Fibroblast of skin of left quadriceps (primary cell): ENCODE measurements at places on chromosomes 2 and 18.

DNA sequence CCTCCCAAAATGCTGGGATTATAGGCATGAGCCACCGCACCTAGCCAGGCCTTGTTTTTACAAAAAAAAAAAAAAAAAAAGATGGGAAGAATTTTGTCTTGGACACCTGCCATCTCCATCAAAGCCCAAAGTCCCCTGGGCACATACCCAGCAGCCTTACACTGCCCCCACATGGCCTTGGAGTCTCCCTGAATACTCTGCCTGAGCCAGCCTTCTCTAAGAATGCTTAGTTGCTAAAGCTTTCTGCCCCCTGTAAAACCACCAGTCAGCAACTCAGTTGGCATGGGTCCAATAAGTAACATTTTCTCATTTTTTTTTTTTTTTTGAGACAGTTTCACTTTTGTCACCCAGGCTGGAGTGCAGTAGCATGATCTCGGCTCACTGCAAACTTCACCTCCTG, 40.6 kb downstream of the SPC25 start:
- DNase-seq = peak; percentile 9

DNA sequence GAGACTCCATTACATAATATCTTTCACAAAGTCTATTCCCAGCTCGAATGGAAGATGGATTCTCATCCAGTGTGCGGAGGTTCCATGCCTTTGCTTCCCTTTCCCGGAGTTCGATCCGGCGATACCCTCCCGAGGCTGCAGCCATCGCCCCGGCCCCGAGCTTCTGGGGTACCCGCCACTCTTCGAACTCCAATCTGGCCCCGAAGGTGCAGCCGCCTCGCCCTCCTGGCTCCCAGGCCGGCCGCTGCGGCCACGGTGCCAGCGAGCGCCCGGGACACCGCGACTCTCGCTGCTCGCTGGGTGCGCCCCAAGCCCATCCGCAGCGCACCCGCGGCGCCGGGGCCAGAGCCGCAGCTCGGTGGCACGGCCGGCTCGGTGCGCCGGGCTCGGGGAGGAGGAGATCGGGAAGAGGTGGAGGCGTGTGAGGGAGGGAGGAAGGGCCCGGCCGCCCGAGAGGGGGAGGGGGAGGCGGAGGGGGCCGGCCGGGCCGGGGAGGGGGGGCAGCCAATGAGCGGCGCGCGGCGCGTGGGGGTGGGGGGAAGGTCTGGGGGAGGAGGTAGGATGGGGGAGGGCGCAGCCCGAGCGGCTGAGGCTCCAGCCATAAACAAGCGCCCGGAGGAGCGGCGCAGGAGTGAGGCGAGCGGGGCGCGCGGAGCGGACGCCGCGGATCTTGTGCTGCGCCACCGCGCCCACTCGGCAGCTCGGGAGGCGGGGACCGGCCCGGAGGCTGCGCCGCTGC, at the start of gene CRIM1:
TSS of gene CRIM1 (plus strand) at position 628 of the 739 bp plus-strand sequence. CDS start 515 bp downstream, outside the sequence.
- peak; percentile 87 for DNase-seq

DNA sequence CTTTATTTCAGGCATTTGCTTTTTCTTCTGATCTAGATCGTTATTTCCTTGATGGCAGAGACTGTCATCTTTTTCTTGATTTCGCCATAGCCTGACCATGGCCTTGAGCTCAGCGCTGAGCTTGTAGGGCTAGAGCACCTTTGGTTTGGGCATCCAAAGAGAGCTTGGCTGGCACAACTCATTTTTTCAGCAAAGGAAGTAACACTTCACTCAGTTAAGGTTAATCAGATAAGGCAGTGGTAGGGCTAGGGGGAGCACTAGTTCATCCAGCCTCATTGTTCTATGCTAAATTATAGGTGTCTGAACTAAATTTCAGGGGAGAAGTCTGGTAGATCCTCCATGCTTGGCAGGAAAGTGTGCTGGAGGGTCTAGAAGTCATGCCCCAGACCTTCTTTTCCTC, 125.0 kb downstream of the SETBP1 start:
- no peak for DNase-seq

DNA sequence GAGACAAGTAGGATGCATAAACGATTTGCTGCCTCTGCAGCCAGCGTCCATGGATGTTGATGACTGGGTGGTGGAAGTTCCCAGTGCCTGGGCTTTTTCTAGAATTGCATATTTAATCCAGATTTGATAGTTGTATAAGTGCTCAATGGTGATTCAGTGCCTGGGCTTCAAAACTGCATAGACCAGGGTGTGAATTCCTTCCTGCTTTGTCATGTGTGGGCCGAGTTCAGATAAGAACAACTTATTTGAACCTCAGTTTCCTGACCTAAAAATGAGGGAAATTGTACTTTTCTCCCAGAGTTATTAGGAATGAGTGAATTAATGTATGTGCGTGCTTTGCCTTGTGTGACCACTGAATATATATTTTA, 154.6 kb downstream of the WDSUB1 start:
- DNase-seq = peak; percentile 81

DNA sequence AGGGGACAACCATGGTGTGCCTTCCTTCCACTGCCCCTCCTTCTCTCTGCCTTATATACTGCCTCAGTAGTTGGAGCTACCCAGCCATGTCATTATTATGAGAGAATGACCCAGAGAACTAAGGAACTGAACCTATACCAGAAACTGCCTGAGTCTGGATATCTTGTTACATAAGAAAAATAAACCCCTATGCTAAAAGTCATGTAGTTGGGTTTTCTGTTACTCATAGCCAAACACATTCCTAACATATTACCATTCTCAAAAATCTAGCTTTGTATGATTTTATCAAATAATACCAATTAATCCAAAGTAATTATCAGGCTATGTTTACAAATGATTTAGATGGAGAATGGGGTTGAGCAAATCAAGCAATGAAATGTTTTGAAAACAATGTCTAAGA, 15.0 kb upstream of the KLF7 start:
- no peak for DNase-seq

GRCh38 chr18:63336366-63337099, 17.0 kb upstream of the BCL2 start:
- DNase-seq = peak; percentile 93

DNA sequence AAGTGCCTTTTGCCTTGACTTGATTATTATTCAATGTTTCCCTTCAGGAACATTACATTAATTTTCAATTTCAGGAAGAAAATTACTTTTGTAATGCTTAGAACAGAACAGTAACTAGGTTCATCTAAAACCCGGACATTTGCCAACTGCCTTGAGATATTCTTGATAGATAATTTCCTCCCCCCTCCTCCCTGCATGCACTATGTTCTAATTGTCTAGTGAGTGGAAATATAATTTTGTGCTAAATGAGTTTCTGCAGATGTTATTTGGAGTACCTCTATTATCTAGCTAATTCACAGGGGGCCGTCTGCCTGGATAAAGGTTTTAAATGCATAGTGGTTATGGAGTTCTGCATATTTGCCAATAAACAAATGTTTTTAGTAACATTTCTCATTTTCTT, 200.3 kb upstream of the SLC39A10 start:
- DNase-seq = no peak

- DNase-seq = no peak
Observed at GRCh38 chr2:128774320-128775216, 455.9 kb upstream of the HS6ST1 start.

DNA sequence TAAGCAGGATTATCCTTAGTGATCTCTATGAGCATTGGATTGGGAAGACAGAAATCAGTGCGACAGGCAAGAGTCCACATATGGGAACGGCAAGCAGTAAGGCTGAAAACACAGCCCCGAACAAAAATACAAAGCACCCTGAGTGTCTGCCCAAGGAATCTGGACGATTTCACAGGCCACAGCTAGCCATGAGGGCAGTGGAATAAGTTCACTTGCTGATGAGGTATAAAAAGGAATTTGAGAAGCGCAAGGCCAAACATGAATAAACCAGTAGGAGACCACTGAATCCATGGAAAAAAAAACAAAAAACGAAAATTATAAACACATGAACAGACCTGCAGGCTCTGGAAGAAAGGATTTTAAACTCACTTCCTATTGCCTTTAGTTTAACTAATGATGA, 24.3 kb downstream of the WDSUB1 start:
- DNase-seq = no peak

DNA sequence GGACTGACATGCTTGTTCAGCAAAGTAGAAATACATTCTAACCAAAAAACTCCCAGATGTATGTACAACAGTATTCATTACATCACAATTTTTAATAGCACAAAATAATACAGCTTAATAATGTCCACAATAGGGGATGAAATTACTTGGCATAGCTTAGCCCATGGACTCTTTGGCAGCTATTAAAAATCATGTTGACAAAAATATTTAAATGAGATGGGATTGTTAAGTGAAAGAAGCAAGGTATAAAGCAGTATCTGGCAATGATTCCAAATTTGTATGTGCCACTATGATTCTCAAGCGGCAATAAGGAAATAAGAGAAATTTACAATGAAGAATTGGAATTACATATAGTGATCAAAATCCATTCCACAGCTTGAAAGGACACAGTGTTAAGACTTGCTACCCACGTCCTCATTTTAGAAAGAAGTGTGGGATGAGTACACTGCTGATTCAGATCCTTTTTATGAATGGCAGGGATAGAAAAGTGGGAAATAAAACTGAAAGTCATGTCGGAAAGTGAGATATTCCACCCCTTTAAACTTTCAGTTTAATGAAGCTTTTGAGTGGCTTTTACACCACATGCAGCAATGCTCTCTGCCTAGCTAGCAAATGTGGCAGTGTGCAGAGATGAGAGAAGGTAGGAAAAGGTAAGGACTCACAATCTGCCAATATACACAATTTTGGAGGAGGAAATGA, 2.4 kb downstream of the GAREM1 start:
- no peak for DNase-seq

GRCh38 chr2:58427572-58428095, 186.5 kb upstream of the FANCL start:
- DNase-seq = no peak

GRCh38 chr2:69185807-69186206, 172.8 kb downstream of the ANTXR1 start:
- DNase-seq = no peak

- peak; percentile 56 for DNase-seq
Observed at GRCh38 chr18:25279133-25279532, 72.8 kb downstream of the ZNF521 start.

- DNase-seq = no peak
Observed at GRCh38 chr18:305003-305501, 37.2 kb upstream of the THOC1 start.

DNA sequence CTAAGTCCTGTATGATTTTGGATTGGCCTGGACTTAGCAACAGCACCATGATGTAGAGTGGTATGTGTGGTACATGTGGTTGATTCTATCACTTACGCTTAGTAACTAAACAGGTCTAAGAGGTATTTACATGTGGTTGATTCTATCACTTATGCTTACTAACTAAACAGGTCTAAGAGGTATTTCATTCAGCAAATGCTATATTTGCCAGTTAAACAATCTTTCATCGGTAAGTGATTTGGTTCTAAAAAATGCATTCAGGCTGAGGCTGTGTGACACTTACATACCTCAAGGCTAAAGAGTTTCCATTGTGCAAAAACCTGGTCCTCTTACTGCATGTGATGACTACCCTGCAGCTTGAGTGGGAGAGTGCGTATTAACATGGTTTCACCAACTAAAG, 13.1 kb downstream of the EIF4E2 start:
- DNase-seq = no peak

DNA sequence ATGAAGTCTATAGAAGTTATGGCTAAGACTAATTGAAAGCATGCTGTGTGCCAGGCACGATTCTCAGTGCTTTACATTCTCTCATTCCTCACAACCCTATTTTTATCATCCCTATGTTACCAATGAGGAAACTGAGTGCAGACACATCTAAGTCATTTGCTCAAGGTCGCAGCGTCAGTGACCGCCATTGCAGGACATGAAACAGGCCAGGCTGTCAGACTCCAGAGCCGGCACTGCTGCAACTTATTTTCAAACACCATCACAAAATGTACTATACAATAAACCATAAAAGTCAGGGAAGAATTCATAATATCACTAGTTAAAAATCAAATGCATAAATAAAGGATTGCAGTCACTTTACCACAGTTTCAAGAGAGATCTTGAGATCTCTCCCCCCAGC, 5.6 kb downstream of the STK39 start:
- no peak for DNase-seq
